ENCODE measurements at places on chromosomes 7 and 10.

GRCh38 chr7:93040355-93040754 lies 77.4 kb downstream of the SAMD9 start:
- no peak for DNase-seq

DNA sequence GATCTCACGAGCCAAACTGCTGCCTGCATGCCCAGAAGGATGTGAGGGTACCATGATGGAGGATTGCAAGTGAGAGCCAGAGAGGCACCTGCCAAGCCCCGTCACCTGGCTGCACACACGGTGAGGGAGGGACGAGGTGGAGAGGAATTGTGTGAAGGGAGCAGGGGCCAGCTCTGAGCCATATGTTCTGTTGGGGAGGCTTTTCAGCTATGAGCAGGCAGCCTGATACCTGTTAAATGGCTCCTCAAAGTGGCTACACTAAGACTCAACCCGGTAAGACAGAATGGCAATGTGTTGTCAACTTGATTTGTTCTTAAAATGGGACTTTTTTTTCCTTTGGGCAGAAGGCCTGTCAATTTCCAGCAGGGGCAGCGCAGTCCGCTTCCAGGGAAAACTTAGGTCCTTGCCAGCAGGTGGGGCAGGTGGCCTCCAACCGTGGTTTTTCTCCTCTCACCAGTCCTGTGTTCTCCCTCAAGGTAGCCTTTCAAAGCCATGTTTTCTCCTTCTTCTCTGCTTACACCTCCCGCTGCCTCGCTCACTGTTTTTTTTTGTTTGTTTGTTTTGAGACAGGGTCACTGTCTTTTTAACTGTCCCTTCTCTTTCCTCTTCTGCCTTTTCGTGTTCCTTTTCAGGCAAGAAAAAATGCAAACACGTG lies 57.7 kb upstream of the ZNRF2 start:
- peak; percentile 78 for DNase-seq

DNA sequence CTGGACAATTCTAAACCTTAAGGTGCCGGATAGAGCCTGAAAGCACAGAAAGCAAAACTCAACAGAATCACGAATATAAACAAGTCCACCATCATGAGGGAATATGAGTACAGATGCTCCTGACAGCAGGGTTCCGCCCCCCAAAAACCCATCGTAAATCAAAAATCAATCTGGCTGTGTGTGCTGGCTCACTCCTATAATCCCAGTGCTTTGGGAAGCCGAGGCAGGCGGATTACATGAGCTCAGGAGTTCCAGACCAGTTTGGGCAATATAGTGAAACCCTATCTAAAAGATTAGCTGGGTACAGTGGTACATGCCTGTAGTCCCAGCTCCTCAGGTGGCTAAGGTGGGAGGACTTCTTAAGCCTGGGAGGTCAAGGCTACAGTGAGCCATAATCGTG lies 12.2 kb downstream of the BUD31 start:
- DNase-seq, result no peak

DNA sequence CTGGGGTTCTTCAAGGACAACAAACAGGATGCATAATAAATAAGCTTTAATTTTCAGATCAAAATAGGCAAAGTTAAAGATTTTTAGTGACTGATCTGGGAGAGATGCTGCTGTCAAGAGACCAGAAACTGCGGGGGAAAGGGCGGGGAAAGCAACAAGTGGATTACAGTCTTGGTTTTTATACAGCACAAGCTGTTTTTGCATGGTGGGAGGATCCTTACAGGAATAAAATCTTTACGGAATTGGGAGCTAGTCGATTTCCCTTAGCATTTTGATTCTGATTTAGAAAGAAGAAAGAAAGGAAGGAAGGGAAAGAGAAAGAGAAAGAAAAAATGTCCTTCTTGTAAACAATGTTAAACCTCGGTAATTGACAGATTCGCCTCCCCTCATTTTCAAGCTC lies 242.3 kb upstream of the SP8 start:
- peak; percentile 70 for DNase-seq

GRCh38 chr10:70885481-70885880 lies 2.9 kb downstream of the PCBD1 start:
- DNase-seq, result no peak

- no peak for DNase-seq
Measured at GRCh38 chr7:84548366-84549365, 354.1 kb upstream of the SEMA3A start.

GRCh38 chr7:140027858-140028257 lies 34.9 kb downstream of the PARP12 start:
- no peak for DNase-seq

GRCh38 chr7:95357623-95358022 lies 33.3 kb upstream of the PON1 start:
- peak; percentile 20 for DNase-seq

DNA sequence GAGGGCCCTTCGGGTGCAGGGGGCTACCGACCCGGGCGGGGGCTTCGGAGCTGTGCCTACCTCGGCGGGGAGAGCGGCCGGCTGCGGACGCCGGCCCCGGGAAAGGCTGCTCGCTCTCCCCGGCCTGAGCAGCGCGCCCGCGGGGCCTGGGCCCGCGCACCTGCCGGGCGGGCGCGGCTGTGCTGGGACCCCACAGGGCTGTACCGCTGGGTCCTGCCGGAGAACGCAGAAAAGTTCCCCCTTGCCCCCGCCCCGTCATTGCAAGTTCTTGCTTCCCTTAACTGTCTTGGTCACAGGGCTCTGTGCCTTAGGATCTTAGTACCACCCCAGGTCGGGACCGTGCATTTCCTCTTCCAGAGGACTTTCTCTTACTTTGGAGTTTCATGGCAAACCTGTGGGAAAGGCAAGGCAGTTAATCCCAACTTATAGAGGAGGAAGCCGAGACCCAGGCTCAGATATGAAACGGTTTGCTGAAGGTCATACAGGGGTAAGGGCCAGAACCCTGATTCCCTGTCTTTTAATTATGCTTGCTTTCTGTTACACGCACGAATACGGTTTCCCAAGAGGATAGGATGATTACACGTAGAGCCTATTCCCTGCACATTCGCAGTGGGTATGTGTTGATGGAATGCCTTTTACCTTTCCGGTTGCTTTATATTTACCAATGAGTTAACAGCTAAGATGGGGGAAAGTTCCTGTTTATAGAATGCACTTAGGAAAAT lies 652 bp downstream of the PCGF5 start:
- DNase-seq, result peak; percentile 11

DNA sequence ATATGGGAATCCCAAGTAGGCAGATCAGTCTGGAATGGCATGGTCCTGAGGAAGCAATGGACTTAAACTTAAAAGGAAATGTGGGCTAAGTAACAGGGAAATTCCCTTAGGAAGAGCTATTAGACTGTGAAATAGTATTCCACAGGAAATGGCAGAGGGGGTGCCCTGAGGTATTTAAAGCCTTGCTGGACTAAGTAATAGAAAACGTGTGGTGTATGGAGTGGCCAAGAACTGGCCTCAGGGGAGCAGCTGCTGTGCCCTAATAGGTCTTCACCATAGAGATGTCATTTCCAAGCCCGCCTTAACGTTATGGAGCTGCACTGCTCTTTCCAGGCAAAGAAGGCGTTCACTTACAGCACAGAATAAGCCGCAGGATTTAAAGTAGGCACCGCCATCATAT lies 365.2 kb upstream of the ZMIZ1 start:
- no peak for DNase-seq

DNA sequence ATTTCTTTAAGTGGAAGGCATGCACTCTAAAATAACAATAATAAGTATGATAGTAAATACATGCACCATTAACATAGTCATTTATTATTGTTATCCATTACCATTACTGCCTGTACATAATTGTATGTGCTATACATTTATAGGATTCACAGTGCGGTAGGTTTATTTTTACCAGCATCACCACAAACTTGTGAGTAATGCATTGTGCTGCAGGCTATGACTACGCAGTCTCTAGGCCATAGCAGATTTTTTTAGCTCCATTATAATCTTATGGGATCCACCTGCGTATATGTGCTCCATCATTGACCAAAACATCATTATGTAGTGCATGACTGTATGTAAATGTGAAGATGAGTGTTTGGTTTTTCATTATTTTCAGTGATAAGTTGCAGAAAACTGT lies 160.0 kb downstream of the LRRC4 start:
- no peak for DNase-seq

DNA sequence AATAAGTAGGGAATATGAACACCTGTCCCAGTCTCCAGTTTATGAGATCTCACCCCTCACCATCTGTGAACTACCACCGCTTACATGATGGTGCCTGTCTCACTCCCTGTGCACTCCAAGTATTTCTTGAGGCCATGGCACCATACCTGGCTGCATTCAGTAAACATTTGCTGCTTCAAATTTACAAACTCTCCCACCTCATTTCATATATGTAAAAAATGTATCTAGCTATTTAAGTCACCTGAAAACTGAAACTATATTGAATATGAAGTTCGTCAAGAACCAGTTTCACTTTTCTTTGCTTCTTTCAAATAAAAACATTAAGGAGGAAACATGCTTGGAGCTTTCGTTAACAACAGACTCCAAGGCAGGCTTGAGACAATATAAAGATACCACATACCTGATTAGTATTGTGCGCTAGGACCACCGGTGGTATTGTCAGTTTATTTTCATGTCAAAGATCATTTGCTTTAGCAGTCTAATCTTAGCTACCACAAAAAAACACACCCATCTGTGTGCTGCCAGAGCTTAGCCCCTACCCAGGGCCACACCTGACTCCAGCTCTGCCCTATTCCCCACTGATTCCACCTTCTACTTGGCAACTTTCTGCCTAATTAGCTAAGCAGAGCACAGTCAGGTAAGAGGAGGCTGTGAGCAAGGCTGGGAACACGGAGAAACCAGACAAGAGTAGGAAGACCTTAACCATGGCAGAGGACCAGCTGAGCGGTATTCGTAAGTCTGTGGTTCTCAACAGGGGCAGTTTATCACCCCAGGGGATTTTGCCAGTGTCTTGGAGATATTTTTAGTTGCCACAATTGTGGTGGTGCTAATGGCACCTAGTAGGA lies 92.0 kb downstream of the ZFAND4 start:
- no peak for DNase-seq

DNA sequence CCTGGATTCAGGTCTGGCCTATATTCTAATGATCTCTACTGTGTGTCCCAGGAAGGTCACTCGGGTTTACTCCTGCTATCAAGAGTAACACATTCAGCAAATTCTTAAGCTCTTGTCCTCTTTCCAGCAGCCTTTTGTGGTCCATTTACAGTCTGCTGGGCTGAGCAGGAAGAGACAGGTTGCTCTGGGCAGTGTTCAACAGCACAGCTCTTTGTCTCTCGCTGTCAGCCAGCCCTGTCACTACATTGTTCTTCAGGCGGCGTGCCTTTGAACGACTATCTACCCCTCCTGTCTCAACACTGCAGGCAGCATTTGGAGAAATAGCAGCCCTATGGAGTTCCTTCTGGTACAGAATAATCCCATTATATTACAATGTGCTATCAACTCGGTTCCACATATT lies 192.2 kb upstream of the TBX20 start:
- no peak for DNase-seq

DNA sequence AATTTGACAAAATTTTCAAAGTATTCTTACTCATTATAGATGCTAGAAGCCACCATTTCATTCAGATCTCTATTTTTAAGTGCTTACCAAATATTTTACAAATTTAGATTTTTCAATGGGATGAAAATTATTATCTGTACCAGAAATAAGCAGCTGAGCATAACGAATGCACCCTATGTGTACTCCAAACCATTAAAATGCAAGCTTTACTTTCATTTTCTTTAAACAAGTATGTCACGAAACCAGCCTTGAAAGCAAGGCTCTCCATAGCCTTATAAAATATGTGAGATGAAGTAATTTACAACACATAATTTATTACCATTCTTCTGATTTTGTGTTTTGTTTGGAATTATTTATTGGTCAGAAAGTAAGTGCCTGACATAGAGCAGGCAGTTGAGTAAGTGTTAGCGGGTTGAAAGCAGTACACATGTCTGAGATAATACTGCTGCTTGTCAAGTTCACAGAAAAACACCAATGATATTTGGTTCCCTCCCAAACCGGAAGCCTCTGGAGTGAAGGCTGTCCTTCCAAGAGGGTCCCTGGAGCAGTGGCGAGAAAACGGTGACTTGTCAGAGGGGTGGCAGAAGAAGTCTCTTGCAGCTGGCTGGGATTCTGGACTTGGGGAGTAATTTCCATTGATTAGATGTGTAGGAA lies 322.7 kb upstream of the PFKP start:
- DNase-seq, result no peak

DNA sequence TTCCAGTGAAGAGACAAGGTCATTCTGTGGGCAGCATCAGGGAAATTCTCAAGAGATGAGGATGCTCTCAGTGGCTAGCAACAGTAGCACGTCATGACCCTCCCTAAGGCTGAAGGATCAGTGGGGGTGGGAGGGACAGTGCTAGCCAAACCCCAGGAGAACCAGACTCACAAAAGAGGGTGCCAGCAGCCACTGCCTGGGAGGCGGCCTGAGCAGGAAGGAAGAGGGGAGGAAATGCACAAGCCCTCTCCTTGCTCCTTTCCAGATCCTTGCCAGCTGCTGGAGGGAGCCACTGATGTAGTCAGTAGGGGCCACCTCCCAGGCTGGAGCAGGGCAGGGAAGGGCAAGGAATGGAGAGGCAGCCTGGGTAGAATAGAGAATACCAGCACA lies 302.7 kb downstream of the RPS24 start:
- no peak for DNase-seq

DNA sequence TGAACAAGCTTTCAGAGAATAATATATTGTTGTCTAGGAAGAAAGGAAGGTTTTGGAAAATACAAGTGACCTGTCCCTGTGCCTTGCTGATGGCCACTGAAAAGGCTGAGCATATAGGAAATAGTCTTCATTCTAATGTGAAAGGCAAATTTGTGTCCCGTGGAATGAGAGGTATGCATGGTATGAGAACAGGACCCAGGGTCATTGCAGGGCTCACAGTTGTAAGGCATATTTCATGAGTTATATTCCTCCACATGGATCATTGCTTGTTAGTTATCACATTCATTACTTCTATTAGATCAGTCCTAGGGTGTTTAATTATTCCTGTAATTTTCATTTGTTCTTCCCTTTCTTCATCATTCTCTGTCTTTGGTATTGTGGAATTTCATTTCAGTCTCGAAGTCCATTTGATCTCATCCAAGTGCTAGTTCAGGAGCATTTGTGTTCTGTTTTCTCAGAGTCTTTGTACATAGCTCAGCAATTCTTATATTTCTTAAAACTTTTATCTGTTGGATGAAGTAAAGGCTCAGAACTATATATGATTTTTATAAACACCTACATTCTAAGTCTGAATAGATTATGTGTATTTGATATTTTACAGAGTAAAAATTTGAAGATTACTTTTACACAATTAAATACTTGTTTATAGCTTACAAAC lies 39.4 kb upstream of the ARHGAP21 start:
- DNase-seq, result no peak

DNA sequence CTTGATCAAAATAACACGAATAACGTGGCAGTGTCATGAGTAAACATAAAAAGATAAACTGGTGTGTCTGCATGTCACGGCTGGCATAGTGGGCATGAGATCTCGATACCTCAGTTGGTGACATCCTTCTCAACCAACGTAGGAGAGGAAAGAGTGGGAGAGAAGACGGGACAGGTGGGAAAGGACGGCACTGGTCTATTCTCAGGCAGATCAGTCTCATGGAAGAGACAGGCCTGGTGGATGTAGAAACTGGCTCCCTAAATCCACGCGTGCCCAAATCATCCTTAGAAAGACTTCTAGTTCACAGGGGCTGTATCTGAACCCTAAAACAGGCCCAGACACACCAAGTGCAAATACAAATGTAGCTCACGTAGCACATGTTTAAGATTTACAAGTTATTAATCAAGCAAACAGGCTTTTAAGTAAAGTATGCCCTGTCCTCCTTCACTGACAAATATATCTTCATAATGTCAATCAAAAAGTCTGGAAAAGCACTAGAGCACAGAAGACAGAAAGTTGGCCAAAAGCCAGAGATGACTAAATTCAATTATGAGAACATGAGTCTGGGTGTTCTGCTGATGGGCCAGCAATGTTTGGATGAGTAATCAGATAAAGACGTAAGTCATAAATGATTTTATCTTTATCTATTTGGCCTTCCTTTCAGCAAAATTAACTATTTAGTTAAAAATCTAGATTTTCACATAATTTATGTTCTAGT lies 56.3 kb downstream of the SFMBT2 start:
- no peak for DNase-seq

All from NCI-H1092 treated with DMSO at 0.1 percent for 48 hours (cell line).